Activated CD8-positive, alpha-beta memory T cell treated with anti-CD3 and anti-CD28 coated beads, Interleukin-2, amount 50 U/mL, for 4 hours (primary cell): ENCODE measurements at places on chromosomes 11 and 22.

GRCh38 chr22:49811020-49811791, 16.5 kb downstream of the BRD1 start:
- DNase-seq: no peak

DNA sequence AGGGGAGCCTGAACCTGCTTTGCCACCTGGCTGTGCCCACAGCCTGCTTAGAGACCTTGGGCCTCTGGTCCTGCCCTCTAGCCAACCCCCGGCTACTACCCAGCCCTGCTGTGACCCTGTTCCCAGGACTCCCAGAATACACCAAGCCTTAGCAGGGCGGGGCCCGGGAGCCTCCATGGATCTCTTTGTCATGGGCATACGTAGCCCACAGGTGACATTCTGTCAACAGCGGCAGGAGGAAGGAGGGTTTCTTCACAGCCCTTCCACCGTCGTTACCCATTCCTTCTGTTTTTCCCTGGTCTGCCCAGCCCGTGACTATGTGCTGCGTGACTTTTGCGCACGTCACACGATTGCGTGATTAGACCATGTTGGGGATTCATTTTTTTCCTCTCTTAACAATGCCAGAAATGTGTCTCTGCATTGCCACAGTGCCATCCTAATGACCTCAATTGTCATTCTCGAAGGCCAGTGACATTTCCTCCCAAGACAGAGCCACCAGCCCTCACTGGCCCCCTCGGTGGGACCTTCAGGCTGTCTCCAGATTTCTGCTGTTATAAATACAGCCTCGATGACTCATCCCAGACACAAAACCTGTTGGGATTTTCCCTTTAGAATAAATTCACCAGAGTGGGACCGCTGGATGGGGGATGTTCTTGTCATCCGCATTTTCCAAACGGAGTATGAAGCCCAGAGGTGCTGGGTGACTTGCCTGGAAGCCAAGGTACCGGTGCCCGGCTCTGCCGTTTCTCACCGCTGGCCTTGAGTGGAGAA, 9.0 kb downstream of the SYT12 start:
- DNase-seq: no peak

GRCh38 chr11:83736684-83737083, 450.5 kb upstream of the CCDC90B start:
- no peak for DNase-seq

- DNase-seq: no peak
These were observed 20.1 kb upstream of the HIPK3 start for GRCh38 chr11:33237039-33237597.

- no peak for DNase-seq
These were observed 34.4 kb downstream of the ARVCF start for GRCh38 chr22:19981961-19982920.

- DNase-seq: no peak
These were observed 1.8 kb upstream of the SLC37A2 start for GRCh38 chr11:125061281-125061680.

GRCh38 chr11:45704133-45704532, 38.7 kb upstream of the CHST1 start:
- DNase-seq: no peak

DNA sequence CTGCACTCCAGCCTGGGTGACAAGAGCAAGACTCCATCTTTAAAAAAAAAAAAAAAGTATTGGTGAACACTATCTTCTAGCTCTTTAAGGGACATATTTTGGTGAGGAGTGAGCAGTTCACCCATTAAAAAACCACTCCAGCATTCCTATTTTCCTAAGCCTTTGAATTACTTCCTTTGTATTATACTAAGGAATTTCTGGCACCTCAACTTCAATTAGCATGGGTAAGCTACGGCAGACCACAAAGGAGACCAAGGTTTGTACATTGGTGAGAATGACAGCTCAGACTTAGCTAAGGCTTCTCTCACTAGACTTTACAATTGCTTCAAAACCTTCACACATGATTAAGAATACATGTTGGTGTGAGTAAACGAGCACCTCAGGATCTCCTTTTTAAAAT, 57.0 kb upstream of the BIRC3 start:
- no peak for DNase-seq

GRCh38 chr22:30266445-30267381, at the start of gene OSM:
Gene OSM (minus strand): TSS chr22:30266851. CDS start chr22:30266799, 52 bp downstream.
- DNase-seq: peak; percentile 60

DNA sequence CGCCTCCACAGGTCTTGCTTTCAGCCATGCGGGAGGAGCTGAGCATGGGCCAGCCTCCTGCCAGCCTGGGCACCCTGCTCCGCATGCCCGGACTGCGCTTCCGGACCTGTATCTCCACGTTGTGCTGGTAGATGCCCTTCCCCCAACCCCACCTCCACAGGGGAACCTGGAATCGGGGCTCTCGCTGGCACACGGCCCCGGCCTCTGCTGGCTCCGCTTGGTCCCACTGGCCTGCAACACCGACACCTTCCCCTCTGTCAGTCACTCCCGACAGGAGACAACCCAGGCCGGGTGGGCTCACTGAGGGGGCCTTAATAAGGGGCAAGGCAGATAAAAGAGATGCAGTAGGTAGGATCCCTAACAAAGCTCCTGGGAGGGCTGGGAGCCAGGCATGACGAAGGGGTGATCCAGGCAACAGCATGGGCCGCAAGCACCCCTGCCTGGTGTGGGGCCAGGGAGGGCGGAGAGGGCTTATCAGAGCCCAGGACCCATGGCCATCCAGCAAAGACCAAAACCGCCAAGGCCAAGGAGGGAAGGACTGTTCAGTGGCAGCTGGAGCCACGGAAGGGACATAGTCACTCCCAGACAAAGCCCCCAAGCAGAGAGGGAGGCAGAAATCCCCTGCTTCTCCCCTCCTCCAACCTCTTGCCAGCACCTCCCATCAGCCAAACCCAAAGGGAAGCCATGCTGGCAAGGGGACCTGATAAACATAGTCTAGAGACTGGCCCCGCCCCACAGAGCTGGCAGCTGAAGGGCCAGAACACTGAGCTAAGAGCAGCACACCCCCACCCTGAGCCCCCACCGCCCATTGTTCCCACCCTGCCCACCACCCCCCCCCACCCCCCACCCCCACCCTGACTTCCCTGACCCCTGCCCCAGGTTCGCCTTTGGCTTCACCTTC, 8.0 kb downstream of the SLC22A12 start:
- no peak for DNase-seq

- no peak for DNase-seq
These were observed 261.6 kb upstream of the SORL1-AS1 start for GRCh38 chr11:121714351-121714750.

DNA sequence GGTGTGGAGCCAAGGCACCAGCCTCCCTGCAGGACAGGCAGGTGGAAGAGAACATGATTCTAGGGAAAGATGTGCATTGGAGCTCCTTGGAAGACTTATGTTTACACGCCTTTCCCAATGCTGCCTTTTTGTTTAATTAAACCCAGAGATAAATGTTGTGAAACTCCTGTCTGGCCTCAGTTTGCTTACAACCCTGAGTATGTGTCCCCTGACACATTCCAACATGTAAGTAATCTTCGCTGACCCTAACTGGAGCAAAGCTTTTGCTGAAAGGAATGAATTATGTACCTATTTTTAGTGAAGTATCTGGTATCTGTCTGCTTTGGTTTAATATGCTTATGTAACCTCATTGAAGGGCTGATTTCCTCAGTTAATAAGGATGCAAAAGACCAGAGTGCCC, 56.7 kb downstream of the APIP start:
- no peak for DNase-seq

DNA sequence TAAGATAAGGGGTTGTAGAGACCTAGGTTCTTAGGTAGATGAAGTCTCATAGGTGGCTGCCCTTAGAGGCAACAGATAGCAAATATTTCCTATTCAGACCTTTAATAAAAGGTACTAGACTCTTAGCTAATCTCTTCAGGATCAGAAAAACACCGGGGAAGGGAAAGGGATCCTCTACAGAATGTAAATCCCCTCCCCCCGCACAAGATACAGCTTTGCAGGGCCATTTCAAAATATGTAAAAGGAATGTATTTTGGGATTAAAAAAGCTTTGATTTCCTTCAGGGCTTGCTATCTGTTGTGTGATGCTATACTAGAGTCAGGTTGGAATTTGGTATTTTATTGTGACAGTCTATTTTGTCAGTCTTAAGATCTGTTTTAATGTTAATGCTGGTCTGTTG, 113.2 kb downstream of the SWAP70 start:
- DNase-seq: no peak

GRCh38 chr22:30005213-30005857, 74.9 kb upstream of the HORMAD2 start:
- DNase-seq: peak; percentile 66

DNA sequence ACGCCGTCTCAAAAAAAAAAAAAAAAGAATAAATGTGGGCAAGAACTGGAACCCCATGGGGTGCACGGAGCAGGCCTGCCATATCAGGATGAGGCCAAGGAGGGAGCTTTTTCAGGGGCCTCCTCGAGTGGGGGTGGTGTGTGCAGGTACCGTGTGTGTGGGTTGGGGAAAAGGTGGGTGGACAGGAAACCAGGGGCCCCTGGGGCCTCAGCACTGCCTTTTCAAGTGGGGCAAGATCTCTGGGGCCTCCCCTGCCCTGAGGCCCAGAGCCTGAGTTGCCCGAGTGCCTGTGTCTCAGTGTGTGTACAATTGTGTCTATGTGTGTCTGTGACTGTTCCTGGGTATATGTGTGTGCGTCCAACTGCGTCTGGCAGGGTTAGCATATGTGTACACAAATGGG, 23.8 kb downstream of the TEF start:
- peak; percentile 24 for DNase-seq

GRCh38 chr11:1011320-1011698, 25.2 kb downstream of the MUC6 start:
- DNase-seq: no peak

GRCh38 chr11:133945087-133945974, 11.4 kb downstream of the IGSF9B start:
- DNase-seq: peak; percentile 86

DNA sequence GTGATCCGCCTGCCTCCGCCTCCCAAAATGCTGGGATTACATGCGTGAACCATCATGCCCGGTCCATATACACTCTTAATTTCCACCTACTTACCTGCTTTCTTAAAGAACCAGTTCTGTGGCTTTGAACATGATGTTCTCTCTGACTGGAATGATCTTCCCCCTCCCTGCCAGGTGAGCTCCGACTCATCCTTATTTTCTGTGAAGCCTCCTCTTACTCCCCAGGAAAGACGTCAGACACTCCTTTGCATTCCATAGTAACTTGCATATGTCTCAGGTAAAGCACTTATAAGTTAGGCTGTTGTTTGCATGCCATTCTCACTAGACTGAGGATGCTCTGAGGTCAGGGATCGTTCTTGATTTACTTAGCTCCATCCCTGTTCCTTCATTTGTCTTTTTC, 91.8 kb upstream of the RAB1B start:
- no peak for DNase-seq

GRCh38 chr11:10356161-10356560, 51.3 kb downstream of the ADM start:
- no peak for DNase-seq

DNA sequence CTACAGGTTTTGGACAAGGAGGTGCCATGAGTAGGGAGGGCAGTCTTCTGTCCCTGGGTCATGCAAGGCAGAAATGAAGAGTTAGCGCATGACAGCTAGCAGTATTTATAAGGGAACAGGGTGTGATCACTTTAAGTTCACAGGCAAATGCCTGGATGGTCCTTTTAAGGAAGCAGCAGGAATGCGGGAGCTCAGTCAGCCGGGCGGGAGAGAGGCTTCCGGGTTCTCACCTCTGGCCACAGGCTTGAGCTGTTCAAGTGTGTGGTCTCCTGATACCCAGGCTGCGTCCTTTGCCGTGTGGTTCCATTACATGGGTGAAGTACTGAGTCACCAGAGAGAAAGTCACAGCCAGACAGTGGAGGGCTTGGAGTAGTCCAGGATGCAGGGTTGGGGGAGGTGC, 105.4 kb downstream of the BCR start:
- no peak for DNase-seq

- no peak for DNase-seq
These were observed 5.3 kb downstream of the FXYD6 start for GRCh38 chr11:117871160-117871559.

- no peak for DNase-seq
These were observed 70.2 kb downstream of the DBX1 start for GRCh38 chr11:20089796-20090653.

- DNase-seq: no peak
These were observed 70.2 kb upstream of the PPARA start for GRCh38 chr22:46079861-46080821.

- no peak for DNase-seq
These were observed 600 bp upstream of the ESAM start for GRCh38 chr11:124762624-124763155.

DNA sequence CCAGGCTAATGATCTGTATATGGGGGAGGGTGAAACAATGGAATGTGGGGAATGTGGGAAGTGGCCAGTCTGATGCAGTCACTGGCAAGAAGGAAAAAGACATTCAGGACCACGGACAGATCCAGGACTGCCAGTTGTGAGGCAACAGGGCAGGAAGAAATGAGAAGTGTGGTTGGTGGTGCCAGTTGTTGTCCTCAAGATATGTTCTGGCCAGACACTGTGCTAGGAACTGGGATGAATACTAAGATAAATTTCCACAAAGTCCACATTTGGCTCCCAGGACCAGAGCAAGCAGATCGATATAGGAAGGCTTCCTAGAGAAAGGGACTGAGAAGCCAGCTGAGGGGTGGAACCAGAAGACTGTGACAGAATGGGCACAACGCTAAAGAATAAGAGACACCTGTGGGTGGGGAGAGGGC, 6.8 kb upstream of the TPBGL start:
- DNase-seq: no peak

- DNase-seq: no peak
These were observed 379.3 kb downstream of the INSC start for GRCh38 chr11:15493921-15494620.

DNA sequence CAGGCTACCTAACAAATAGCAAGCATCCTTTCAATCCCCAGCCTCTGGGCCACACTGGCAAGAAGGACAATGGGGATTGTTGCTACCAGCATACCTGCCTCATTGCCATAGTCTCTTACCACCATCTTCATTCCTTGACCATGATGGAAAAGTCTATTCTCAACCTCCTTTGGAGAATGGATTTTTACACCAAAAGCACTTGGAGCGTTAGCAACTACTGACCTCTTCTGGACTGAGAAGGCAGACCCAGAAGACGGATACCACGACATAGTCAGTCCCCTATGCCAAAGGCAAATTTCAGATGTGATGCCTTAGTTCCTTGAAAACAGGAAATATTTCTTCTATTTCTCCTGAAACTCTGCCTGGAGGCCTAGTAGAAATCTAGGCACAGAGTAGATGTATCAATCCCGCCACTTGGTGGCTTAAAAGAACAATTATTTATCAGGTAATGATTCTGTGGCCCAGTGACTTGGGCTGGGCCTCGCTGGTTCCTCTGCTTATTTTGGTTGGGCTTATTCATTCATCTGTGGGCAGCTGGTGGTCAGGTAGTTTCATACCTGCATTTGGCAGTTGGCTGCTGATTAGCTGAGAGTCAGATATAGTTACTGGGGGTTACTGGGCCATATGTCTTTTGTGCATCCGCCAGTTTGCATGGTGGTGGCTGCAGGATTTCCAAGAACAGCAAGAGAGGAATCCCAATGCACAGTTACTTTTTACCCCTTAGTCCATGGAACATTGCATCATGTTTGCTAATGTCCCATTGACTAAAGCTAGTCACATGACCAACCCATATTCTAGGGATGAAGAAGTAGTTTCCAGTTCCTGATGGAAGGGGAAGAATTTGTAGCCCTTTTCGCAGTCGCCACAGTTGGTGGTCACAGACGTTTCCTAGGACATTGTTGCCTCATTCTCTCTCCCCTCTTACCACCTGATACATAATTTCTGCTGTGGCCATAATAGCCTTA, 75.2 kb downstream of the DHCR7 start:
- DNase-seq: no peak

- DNase-seq: peak; percentile 70
These were observed 12.7 kb downstream of the MAFF start for GRCh38 chr22:38214302-38215056.

- DNase-seq: no peak
These were observed 11.9 kb downstream of the KLHL35 start for GRCh38 chr11:75421035-75421602.
